ENCODE measurements at places on chromosomes 4 and X. TPM values are rescaled to one million over a fixed set of nuclear protein-coding genes. Genes with fewer than 3 reads are reported as not detected.

DNA sequence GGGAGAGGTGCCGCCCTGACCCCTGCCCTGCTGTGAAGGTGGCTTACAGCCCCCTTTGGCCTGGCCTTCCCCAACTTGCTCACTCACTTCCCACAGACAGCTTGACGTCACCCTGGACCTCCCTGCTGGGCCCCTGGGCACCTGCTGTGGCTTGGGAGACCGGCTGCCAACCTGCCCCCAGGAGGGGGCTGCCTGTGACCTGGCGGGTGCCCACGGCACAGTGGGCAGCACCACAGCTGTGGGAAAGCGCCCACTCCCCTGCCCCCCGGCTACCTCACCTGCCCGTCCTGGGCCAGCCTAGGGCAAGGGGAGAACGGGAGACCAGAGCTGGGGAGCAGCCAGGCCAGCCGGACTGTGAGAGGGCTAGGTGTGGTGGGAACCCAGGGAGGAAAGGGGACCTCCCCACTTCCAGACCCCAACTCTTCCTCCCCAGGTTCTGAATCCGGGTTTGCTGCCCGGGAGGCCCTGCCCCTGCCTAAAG lies 2.4 kb upstream of the ZFP92 start:
- DNase-seq: no peak

GRCh38 chr4:5203309-5203992 lies 152.2 kb downstream of the STK32B start:
- no peak for DNase-seq

- DNase-seq: no peak
These were observed 283.5 kb downstream of the C4orf33 start for GRCh38 chr4:129379429-129379828.

DNA sequence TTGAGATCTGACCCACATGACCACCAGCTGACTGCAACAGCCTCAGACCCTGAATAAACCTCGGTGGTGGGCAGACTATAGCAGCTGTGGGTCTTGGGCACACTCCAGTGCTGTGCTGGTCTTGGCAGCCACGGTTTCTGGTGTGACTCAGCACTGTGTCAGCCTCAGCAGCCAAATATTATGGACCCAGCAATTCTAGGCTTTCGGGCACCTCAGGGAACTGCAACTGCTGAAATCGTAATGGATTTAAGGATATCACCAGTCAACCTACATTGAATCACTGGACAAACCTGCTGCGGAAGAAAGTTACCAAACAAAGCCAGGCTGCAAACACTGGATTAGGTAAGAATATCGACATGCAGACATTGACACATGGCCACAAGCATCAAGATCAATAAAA lies 10.5 kb upstream of the UBE2NL start:
- DNase-seq: no peak

DNA sequence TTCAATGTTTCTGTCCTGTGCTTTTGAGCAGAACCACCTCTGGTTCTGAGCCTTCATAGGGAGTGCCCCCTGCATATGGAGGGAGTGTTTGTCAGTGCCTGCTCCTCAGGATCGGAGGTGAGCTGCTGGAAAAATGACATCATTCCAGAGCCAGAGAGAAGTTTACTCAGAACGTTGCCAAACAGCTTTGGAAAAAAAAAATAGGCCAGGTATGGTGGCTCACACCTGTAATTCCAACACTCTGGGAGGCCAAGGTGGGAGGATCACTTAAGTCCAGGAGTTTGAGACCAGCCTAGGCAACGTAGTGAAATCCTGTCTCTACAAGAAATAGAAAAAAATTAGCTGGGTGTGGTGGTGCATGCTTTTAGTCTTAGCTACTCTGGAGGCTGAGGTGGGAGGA lies 27.2 kb upstream of the PDLIM3 start:
- no peak for DNase-seq

GRCh38 chrX:48540028-48540375 lies 488 bp downstream of the TBC1D25 start:
- no peak for DNase-seq

DNA sequence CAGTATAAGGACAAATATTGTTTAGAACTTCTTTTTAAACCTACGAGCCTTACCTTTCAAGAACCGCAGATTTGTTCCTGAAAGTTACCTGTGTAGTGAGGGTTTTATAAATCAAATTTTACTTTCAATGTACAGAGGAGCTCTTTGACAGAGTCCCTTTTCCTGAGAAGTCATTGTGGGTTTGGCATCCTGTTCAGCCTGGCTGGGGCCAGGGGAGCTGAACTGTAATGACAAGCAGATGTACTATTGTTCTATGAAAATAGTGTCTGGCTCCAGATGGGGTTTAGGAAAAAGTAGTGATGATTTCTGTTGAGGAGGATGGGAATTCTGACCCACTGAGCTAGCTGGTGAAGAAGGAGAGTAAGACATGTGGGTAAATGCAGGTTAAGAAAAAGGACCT lies 196.2 kb upstream of the PGRMC2 start:
- DNase-seq: no peak

- no peak for DNase-seq
These were observed 199.0 kb upstream of the CXXC4 start for GRCh38 chr4:104693601-104694201.

- DNase-seq: no peak
These were observed 35.4 kb upstream of the TMSB15B start for GRCh38 chrX:103927030-103927429.

Gene USP26
- not detected for total RNA-seq

Gene CSAG1
- total RNA-seq: not detected

Gene NOP14
- total RNA-seq: 31.3 TPM

Gene ALAS2
- total RNA-seq: not detected

Gene SPANXB1
- total RNA-seq: not detected

Gene TRIM61
- not detected for total RNA-seq

Data from esophagus squamous epithelium (tissue), 5 donors.